Naive thymus-derived CD8-positive, alpha-beta T cell (primary cell): ENCODE measurements at places on chromosomes 6 and 20. TPM values are rescaled to one million over a fixed set of nuclear protein-coding genes. Genes with fewer than 3 reads are reported as not detected.
A peak's percentile ranks its signal among the peaks of the same experiment; 100 is the strongest.

Gene SNX3
- total RNA-seq: 76.1 TPM

- no peak for DNase-seq
- H3K36me3 ChIP-seq: peaks cover 5% of the 10 kb centered on the region
- H3K27ac ChIP-seq: no peak overlapping the region
- peaks cover 64% of the 10 kb centered on the region for H3K27me3 ChIP-seq
- no peak overlapping the region for H3K4me3 ChIP-seq
These were observed 84.1 kb upstream of the SIRPA start for GRCh38 chr20:1810926-1811620.

GRCh38 chr6:34638834-34639736 is 57.5 kb downstream of the ILRUN start:
- DNase-seq: no peak
- peaks cover 10% of the 10 kb centered on the region for H3K36me3 ChIP-seq
- no peaks in the 10 kb centered on the region for H3K27me3 ChIP-seq
- H3K4me3 ChIP-seq: no peak overlapping the region

- no peak for DNase-seq
- H3K27me3 ChIP-seq: peaks cover 42% of the 10 kb centered on the region
- no peak overlapping the region for H3K4me3 ChIP-seq
- H3K36me3 ChIP-seq: no peaks in the 10 kb centered on the region
- H3K27ac ChIP-seq: no peak overlapping the region
These were observed 16.0 kb downstream of the PCK1 start for GRCh38 chr20:57576617-57577550.

DNA sequence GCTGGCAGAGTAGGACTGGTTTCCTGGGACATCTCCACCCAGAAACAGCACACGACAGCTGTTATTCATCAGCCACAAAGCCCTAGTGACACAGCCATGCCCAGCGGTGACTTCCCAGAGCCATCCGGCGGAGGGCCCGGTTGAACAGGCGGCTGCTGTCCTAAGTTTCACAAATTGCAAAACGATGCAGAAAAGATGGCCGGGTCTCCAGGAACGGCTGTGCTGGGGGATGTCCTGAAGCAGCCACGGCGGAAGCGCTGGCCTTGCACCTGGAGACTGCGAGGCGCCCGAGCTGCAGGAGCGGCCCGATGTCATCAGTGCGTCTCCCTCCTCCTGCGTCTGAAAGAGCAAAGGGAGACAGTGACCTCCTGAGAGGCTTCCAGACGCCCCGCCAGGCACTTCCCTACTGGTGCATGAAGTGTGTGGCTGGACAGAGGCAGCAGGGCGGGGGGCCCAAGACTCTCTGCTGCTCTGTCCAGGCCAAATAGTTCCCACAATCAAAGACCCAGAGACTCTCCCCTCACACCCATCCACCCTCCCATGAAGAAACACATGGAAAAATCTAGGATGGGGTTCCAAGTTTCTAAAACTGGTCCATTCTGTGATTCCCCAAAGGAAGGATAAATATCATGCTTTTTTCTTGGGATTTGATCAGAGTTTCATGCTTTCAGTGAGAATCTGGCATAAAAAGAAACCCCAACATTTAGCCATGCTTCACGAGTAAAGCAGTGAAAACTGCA is 44.0 kb downstream of the SSR1 start:
- H3K4me1 ChIP-seq: no peaks in the 10 kb centered on the region
- H3K36me3 ChIP-seq: peaks cover 7% of the 10 kb centered on the region
- DNase-seq: no peak

GRCh38 chr6:13512900-13513299 is 25.5 kb upstream of the GFOD1 start:
- H3K27me3 ChIP-seq: no peaks in the 10 kb centered on the region
- H3K27ac ChIP-seq: peak overlapping the region; percentile 21
- H3K4me3 ChIP-seq: no peak overlapping the region
- DNase-seq: no peak
- no peaks in the 10 kb centered on the region for H3K4me1 ChIP-seq
- H3K36me3 ChIP-seq: no peaks in the 10 kb centered on the region

Gene DZANK1
- 3.4 TPM for total RNA-seq

Gene ENPP1
- total RNA-seq: 0.11 TPM
